CD4-positive, alpha-beta T cell treated with Interleukin-17A for 1 hour (primary cell): ENCODE measurements at places on chromosomes 2 and 18.

DNA sequence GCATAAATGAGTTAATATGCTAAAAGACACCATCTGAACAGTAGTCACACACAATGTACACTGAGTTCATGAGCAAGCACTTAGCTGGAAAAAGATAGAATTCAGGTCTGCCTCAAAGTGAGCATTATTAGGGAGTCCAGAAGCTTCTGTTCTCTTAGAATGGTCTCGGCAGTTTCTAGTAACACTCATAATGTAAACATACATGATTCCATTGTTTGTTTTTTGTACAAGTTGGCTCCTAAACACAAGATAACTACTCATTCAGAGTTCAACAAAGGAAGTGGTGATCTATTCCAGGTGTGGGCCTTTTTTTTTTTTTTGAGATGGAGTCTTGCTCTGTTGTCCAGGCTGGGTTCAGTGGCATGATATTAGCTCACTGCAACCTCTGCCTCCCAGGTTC lies 66.2 kb downstream of the ESCO1 start:
- DNase-seq: no peak

DNA sequence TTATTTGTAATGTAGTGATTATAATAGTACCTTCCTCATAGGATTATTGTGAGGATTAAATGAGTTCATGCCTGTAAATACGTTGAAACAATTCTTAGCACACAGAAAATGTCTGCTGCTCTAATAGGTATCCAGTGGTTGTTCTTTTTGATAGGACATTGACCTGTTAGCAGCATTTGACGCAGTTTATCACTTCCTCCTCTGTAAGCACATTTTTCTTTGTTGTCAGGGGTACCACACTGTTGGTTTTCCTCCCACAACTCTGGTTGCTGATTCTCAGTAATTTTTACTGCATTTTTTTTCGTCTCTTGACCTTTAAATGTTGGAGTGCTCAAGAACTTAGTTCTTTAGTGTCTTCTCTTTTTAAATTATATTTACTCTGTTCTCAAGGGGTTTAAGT lies 15.4 kb downstream of the PPM1B start:
- DNase-seq: peak; percentile 54

DNA sequence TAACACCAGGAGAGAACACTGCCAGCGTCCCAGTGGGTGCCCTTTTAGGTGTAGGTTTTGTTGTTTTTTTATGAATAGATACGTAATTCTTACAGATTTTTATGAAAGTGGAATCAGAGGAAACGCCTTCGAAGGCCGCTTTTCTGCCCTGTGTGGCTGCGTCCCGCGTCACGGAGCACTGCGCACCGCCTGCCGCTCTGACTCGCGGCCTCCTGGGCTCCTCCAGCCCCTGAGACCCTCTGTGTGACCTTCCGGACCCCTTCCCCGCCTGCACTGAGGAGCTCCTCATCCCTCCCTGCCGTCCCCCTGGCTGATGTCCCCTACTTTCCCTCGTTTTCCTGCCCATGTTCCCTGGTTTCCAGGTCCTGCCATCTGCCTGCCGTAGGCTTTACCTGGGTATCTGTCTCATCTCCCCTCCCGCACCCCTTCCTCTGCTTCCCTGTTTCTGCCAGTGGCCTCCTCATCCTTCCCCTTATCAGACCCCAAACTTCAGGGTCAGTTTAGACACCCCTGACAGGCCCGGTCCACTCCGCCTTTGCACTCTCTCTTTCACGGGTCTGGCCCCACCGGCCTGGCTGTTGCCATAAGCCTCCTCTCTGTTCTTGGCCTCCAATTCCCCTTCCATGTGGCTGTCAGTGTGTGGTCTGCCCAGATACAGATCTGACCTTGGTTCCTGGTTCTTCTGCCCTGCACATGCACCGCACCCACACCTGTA lies 32.7 kb downstream of the PDIA6 start:
- DNase-seq: no peak

DNA sequence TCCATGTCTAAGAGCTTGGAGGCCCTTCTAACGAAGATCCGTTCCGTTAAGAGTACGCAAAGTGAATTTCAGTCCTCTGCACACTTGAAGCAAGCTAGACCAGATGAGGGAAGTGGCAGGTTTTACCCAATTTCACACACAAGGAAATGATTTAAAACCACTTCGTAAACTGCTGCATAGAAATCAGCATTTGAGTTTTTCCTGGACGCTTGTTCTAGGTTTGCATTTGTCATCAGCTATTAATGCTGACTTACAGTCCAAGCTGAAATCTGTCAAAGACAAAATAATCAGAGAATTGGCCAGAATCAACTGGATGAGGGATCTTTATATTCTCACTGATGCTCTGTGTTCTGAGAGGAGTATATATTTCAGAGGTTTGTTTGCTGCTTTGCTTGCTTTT lies 117.6 kb upstream of the RASGRP3 start:
- no peak for DNase-seq

GRCh38 chr18:57052759-57053158 lies 94.1 kb upstream of the BOD1L2 start:
- DNase-seq: no peak

GRCh38 chr18:2536493-2536892 lies 34.8 kb downstream of the METTL4 start:
- no peak for DNase-seq

GRCh38 chr2:177327009-177327408 lies 62.5 kb upstream of the NFE2L2 start:
- no peak for DNase-seq

DNA sequence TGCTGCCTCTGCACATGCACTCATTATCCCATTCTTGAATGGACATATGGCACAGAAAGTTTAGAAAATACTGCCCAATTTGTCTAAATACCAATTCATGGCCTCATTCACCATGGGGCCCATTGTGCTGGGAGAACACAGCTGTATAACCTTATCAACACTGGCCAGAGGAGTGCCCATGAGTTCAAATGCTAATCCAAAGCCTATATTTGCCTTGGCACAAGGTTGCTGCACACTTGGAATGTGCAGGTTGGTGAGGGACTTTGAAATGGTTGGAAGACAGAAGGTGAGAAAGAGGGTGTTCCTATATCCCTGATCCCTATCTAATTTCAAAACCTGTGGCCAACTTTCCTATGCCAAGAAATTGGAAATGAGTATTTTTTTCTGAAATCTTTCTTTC lies 693.9 kb upstream of the ID2 start:
- no peak for DNase-seq

GRCh38 chr2:151670346-151670745 lies 63.9 kb downstream of the NEB start:
- no peak for DNase-seq

DNA sequence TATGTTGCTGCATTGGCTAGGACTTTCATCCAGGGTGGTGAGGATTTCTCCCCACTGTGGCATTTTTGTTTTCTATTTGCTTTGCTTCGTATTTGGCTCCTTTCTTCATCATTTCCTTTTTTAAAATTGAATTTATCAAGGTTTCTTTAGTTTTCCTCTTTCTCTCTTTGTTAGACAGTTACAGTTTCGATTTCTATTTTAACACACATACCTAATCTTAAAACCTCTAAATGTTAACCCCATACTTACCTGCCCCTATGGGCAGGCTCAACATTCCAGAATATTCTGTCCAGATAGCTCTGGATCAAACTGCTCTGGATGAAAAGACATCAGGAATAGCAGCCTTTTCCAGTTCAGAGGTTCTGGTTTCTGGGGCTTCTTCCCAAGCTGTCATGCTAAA lies 49.2 kb downstream of the DIPK1C start:
- no peak for DNase-seq

- no peak for DNase-seq
These were observed 74.6 kb downstream of the FMNL2 start for GRCh38 chr2:152409386-152410164.

- DNase-seq: no peak
These were observed 159.2 kb downstream of the GULP1 start for GRCh38 chr2:188450732-188451483.
